ENCODE measurements at places on chromosomes 5 and 9.

GRCh38 chr5:6856653-6857052, 143.4 kb downstream of the TENT4A start:
- no peak for DNase-seq

DNA sequence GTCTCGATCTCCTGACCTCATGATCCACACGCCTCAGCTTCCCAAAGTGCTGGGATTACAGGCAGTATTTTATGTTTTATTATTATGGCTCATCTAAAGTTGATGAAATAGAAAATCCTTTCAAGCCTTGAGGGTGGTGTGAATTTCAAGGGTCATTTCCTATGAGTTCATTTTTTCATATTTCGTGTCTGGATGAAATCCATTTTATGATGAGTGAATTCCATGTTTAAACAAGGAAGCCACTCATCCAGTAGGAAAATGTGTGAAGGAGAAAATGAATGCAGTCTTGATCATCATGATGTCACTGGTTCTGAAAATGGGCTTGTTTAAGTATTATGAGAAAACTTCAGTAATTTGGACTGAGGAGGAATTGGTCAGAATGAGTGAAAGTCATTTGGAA, 74.6 kb upstream of the ZSWIM6 start:
- no peak for DNase-seq

- no peak for DNase-seq
These were observed 41.1 kb downstream of the ACTBL2 start for GRCh38 chr5:57441557-57441956.

- DNase-seq, result no peak
These were observed 92.1 kb upstream of the IER5L start for GRCh38 chr9:129270205-129270604.

- no peak for DNase-seq
These were observed 220.5 kb downstream of the GDNF start for GRCh38 chr5:37619353-37619752.

DNA sequence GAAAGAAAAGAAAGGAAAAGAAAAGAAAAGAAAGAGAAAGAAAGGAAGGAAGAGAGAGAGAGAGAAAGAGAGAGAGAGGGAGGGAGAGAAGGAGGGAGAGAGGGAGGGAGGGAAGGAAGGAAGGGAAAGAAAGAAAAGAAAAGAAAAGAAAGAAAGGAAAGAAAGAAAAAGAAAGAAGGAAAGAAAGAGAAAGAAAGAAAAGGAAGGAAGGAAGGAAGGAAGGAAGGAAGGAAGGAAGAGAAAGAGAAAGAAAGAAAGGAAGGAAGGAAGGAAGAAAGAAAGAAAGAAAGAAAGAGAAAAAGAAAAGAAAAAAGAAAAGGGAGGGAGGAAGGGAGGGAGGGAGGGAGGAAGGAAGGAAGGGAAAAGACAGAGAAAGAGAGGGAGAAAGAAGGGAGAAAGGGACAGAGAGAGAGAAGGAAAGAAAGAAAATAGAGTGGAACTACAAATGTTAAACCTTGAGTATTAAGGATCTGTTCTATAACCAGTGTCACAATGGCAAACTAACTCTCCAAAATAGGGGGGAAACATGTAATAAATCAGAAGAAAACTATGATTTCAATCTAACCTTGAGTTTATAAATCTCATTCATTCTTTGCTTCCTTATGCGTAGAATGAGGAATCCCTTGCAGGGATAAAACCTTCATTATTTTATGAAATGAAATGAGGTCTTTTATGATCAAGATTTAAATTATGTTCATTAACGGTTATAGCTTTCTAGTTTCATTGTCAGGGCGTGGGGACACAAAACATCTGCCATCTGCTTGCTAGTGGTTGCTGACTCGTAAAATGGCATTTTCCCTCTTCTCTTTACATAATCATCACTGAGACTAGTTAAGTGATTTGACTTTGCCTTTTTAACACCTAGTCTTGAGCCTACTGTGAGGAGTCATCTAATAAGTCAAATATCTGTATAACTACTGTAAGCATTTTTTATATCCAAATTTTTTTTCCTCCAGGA, 40.7 kb upstream of the RAD23B start:
- no peak for DNase-seq

DNA sequence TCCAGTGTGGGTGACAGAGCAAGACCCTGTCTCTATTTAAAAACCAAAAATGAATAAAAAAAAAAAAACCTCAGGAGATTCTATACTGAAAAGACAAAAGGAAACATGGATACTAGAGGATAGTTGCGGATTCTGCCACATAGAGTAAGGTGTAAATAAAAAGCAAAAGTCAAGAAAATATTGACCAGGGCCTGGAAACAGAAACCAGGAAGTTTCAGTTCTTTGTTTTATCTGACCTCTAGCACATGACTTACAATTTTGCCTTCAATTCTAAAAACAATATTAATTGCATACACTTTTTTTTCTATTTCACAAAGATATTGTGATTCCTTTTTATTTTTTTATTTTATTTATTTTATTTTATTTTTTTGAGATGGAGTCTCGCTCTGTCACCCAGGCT, 96.2 kb upstream of the NMUR2 start:
- no peak for DNase-seq

DNA sequence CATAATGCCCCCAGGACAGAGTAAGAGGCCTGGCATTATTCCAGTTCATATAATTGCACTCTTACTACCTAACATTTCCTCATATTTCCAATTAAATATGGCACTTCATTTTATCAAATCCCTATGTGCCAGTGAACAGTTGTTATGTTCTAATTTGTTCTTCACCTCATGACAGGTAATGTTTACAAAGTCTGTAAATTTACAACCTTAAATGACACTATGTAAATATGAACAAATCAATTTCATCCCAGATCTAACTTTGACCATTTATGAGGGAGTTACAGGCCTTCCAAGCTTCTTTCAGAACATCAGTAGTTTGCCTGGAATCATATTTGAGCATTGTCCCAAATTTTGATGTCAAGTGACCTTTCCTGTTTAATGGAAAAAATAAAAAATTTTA, 592.6 kb upstream of the CDH6 start:
- no peak for DNase-seq

DNA sequence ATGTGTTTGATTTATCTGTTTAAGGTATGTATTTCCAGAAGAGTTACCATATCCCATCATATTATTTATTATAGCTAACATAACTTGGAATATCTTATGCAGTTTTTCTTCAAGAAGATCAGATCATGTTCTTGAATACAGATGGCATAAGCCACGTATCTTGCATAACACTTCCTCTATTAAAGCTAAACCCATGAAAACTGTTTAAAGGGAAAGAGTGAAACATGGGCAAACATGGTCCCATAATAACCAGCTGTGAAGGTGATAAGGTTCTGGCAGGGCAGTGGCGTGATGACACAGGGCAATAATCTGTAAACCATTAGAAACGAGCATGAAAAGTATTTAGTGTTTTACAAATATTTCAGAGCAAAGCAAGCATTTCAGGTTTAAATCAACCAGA, 34.2 kb downstream of the EFNA5 start:
- no peak for DNase-seq

- DNase-seq, result no peak
These were observed 681 bp downstream of the FNIP1 start for GRCh38 chr5:131795879-131796792.

- DNase-seq, result peak; percentile 13
These were observed 49.9 kb upstream of the GARNL3 start for GRCh38 chr9:127214421-127215267.

- DNase-seq, result no peak
These were observed 1.1 kb upstream of the GAPVD1 start for GRCh38 chr9:125260561-125260960.

- no peak for DNase-seq
These were observed 173.2 kb downstream of the ALDH1A1 start for GRCh38 chr9:72779614-72780013.

- no peak for DNase-seq
These were observed 726.1 kb downstream of the BRINP1 start for GRCh38 chr9:118643118-118643517.

DNA sequence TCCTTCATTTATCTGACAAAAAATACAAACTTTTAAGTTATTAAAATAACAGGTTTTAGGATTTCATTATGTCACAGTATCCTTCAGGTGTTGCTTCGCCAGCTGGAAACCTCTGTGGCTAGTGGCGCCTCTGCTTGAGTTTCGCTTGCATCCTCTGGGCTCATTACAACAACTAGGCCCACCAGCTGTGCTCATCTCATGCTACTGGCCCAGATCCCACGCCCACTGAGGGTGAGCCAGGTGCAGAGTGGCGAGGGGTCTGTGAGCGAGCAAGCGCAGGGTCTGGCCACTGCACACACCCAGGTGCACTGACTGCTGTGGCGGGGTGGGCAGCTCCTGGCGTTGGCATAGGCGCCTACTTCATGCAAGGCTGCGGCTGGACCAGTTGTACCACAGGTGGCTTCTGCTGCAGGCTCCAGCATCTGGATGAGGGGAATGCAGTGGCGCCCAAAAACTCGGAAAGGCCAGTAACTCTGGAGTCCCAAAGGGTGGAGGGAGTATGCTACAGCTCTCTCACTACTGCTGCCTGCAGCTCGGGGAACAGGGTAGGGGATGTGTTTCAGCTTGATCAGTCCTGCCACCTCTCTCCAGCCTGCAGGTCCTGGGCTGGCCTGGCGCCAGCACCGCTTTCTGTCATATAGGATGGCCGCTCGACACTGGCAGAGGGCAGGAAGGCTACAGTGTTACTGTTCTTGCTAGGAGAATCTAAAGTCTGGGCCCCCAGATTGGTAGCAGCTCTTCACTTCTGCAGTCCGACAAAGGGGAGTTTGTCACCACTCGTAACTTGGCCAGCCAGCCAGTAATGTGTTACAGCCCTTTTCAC, 452.1 kb downstream of the TUSC1 start:
- DNase-seq, result no peak

GRCh38 chr5:34040472-34040871, 2.5 kb downstream of the C1QTNF3 start:
- no peak for DNase-seq

- DNase-seq, result no peak
These were observed 18.9 kb downstream of the WHRN start for GRCh38 chr9:114486205-114486963.

- no peak for DNase-seq
These were observed 91.1 kb upstream of the RNF180 start for GRCh38 chr5:64074533-64074932.

- no peak for DNase-seq
These were observed 141.1 kb upstream of the RAPGEF1 start for GRCh38 chr9:131880833-131881583.

- DNase-seq, result no peak
These were observed 14.3 kb downstream of the JADE2 start for GRCh38 chr5:134539732-134540131.

- no peak for DNase-seq
These were observed 30.9 kb upstream of the OLFM1 start for GRCh38 chr9:135056541-135056940.

DNA sequence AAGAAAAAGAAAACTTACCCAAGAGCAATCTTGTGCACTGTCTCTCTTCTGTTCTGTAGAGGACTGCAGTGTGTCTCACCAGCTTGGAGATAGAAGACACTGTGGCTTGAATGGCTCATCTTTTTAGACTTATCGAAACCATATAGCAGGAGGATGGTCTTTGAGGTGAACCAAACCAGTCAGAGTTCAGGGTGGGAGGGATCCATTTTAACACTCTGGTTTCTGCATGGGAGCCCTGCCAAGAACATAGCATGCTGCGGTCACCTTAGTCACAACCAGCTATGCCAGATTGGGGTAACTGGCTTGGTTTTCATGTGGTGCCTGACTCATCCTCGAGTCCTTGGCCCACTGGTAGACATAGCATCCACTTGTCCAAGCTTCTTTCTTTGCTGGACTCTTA, 135.1 kb downstream of the PAPPA start:
- no peak for DNase-seq
